NCI-H2081 (cell line): ENCODE measurements at places on chromosomes 6 and 20.

- DNase-seq: no peak
These were observed 96.2 kb downstream of the RPP40 start for GRCh38 chr6:4907602-4908001.

- no peak for DNase-seq
These were observed 278.6 kb upstream of the TCF21 start for GRCh38 chr6:133610227-133610840.

- no peak for DNase-seq
These were observed 206.6 kb downstream of the TASP1 start for GRCh38 chr20:13432126-13432525.

DNA sequence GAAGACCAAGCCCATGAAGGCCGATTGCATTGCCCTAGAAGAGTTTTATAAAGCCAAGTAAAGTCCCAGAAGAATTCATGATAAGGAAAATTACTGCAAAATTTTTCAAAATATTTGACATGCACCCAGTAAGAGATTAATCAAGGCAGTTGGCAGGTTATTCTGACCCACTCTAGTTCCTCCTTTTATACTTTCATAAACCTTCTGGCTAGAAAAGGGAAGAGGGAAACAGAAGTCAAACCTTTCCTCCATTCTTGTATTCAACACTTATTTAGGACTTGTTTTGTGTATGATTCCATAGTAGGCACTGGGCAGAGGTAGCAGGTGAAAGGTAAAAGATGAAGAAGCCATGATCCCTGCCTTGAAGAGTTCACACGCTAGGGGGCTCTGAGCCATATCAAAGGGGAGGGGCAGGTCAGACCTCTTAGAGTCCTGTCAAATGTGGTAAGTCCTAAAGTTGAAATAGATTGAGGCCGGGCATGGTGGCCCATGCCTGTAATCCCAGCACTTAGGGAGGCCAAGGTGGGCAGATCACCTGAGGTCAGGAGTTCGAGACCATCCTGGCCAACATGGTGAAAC, 85.4 kb downstream of the NDUFAF5 start:
- no peak for DNase-seq

GRCh38 chr6:30005482-30005881, 55.6 kb upstream of the POLR1H start:
- no peak for DNase-seq
